ENCODE measurements at places on chromosomes 16 and 17.

DNA sequence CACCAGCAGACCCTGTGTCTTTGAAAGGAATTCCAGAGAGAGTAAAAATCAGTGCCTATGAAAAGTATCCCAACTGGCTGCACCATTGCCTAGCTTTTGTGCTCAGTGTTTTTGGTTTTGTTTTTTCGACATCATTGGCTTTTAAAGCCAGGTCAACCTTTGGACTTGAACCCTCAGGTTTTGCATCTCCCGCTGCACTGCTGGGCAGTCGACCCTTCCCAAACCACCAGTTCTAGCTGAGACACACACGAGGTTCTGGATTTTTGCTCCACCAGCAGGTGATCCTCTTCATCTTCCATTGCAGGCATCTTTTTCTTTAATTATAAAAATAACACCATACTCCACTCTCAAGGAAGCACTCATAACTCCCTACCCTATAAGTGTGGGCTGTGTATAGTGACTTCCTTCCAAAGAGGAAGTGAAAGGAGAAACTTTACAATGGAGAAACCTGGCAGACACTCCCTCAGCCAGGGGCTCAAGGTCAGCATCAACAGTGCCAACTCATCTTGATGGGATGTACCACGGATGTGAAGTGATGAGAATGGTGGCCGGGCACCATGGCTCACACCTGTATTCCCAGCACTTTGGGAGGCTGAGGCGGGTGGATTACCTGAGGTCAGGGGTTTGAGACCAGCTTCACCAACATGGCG is 57.8 kb downstream of the BMERB1 start:
- no peak for DNase-seq

DNA sequence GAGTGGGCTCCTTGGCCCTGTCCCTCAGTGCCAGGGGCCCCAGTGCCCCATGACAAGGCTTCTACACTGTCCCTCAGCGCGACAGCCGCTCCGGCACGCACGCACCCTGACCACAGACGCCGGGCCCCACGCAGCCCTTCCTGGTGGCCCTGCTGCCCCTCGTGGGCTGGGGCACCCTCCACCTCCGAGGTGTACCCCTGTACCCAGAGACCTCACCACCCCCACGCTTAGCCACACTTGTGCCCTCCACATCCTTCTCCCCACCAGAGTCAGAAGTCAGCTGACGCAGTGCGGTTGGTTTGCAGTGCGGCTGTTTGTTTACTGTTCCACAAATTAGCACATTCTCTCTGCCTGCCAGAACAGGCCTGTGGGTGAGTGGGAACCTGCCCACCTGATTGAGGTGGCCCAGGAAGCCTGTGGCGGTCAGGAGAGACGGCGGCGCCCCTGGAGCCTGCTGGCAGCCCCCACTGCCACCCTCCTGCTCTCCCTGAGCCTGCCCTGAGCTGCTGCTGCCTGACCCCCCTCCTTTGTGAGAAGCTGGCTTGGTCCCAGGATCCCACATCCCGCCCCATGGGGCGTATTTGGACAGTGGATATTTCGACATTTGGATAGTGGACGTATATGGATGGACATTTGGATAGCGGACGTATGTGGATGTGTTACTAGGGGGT is 38.0 kb upstream of the CDH15 start:
- no peak for DNase-seq

GRCh38 chr17:335691-336090 is 16.9 kb downstream of the RPH3AL start:
- DNase-seq, result no peak

DNA sequence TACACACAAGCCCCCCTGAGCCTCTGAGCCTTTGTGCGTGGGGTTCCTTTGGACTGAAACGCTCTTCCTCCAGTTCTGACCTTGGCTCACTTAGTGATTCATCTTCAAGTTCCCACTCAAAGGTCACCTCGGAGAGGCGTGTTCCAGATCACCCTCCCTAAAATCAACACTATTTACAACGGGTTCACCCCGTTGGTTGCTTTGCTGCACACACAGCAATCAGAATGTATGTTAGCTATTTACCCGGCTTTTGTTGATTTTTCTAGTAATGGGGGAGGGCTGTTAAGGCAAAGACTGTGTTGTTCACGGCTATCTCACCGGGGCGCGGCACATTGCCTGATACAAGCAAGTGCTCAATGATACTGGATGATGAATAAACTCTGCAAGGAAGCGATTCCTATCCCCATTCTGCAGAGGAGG is 977 bp downstream of the NAGPA start:
- no peak for DNase-seq

- no peak for DNase-seq
These were observed 6.8 kb upstream of the SMTNL2 start for GRCh38 chr17:4577386-4577993.

DNA sequence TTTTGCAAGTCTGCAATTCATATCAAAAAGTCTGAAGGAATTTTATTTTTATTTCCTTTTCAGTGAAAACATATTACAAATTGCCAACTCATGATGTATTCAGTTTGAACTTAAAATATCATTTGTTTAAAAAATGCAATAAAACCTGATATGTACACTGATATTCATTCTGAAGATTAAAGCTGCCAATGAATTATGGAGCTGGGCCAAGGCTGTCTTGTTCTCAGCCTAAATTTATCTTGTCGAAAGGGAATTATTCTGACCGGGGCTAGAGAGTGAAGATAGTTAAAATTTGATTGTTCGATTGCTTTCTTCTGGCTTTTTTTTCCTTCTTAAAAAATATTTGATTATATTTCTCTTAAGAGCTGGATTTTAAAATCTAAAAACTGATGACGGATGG is 54.0 kb upstream of the RBFOX1 start:
- no peak for DNase-seq

- no peak for DNase-seq
These were observed 23.9 kb upstream of the DHRS13 start for GRCh38 chr17:28926786-28927185.

DNA sequence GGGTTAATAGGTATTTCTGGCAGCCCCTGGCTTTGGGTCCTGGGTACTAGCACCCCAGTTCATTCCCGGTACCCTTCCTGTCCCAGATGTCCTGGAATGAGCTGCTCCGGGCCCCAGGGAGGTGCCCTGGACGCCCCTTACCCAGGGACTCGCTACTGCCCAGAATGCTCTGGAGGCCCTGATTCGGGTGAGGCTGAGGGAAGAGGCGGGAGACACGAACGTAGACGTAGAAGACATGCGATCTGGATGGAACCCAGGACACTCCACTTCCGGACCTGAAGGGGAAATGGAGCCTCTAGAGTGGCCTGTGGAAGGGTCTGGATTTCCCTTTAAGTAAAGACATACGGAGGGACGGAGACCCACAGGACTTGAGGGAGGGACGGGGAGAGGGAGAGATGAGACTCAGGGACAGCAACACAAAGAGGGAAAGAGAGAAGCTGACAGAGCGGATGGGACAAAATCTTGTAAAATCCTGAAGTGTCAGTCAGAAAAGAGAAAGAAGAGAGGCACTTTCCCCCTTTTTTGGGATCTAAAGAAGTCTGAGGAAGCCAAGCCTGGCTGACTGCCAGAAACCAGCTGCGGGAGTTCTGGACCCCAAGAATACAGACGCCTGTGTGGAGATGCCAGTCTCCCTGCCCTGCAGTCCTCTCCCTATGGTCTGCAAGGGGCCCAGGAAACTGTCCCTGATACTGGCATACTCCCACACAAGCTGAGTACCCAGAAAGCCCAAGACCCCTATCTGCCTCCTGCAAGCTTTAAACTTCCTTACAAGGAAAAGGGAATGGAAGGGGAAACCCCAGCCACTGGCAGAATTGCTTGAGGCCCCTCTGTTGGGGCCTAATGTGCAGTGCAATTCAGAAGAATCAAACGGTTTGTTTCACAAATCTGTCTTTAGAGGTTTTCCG is 1.0 kb upstream of the HOXB13 start:
- DNase-seq, result no peak

DNA sequence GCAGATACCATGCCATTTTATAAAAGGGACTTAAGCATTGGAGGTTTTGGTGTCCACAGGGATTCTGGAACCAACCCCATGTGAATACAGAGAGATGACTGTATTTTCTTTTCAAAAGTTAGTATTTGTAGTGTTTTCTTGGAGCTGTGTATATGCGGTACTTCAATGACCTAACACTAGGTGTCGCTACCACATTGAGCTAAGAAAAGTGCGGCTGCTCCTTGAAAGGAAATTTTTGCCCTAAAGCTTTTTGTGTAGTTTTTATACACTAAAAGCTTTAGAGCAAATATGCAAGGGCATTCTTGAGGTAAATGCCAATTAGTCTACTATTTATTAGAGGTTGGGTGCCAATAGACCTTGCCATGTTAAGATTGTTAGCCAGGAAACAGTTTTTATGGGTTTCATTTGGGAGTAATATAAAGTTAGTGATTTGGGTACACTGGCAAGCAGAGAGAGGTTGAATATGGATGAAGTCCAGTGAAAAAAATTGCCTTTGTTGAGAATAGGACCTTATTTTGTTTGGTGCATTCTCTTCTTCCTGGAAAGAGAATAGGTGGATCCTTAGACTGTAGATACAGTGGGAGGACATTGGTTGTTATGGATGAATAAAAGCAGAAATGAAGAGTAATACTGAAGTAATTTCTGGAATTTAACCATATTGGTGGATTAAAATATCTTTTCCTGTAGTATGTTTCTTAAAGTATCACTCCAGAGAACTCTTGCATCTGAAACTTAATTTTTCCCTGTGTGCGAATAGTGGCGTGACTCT is 43.3 kb downstream of the BCAS3 start:
- no peak for DNase-seq

GRCh38 chr17:61574542-61575351 is 16.3 kb downstream of the NACA2 start:
- no peak for DNase-seq

- no peak for DNase-seq
These were observed 73.7 kb downstream of the ADCY9 start for GRCh38 chr16:4042581-4042980.

DNA sequence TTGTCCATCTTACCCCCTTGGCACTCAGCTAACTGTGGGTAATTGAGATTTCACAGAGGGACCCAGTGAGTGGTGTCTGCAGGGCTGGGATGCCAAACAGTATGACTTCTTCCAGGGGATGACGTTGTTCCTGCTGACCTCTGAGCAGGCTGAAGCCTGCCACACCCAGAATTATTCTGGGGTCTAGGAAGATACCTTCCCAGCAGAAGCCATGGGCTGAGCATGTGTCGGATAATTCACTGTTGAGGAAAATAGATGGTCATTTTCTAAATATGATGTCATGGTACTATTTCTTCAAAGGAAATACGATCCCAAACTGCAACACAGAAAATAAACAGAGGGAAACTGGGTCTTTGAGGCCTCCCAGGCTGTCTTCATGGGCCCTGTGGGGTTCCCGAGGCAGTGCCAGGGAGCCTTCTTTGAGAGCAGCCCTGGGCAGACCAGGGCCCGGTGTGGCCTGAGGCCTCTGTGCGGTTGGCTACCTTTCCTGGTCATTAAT is 17.4 kb downstream of the WNT9B start:
- no peak for DNase-seq

GRCh38 chr16:3188925-3189825 is 1.2 kb downstream of the OR1F1 start:
- DNase-seq, result no peak

DNA sequence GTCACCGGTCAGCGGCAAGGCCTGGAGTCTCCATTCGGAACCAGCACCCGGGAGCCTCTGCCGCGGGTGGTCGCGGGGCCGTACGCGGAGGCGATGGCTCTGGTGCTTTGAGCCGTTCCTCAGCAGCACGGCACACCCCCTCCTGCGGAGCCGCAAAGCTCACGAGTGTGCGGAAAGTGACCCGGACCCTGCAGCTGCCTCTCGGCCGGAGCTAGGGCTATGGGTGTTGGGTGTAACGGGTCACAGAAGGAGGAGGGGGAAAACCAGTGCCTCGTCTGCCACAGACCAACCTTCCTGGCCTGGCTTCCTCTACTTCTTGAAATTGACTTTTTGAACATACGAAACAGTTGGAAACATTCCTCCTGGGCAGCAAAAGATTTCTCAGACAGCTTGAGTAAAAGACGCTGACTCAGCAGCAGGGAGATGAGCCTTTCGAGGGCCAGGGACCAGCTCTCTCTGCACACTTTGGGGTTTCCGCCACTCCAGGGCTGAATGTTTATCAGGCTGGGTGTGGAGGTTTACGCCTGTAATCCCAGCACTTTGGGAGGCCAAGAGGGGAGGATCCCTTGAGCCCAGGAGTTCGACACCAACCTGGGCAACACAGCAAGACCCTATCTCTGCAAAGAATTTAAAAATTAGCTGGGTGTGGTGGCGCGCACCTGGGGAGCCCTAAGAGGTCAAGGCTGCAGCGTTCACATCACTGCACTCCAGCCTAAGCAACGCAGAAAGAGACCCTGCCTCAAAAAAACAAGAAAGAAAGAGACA is 26.4 kb upstream of the PITPNA start:
- no peak for DNase-seq

DNA sequence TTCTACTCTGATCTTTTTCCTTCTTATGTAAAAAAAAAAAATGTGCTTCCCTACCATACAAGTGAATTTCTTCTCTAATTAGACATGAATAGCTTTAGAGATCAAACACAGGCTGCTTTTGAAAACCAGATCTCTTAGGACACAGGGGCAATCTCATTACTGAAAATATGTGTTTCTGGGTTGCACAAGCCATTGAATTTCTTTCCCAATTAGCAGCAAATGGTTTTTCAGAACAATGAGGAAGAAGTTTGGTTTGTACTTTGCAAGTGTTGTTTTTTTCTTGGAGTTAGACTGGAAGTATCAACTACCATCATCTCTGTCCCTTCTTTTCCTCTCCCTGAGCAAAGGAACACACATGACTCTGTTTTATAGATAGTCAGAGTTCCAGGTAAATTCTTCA is 5.6 kb upstream of the ANKS4B start:
- no peak for DNase-seq

All from esophagus squamous epithelium (tissue), 5 donors.